AML-193 (cell line): ENCODE measurements at places on chromosomes 2 and 18.
A peak's percentile ranks its signal among the peaks of the same experiment; 100 is the strongest.

DNA sequence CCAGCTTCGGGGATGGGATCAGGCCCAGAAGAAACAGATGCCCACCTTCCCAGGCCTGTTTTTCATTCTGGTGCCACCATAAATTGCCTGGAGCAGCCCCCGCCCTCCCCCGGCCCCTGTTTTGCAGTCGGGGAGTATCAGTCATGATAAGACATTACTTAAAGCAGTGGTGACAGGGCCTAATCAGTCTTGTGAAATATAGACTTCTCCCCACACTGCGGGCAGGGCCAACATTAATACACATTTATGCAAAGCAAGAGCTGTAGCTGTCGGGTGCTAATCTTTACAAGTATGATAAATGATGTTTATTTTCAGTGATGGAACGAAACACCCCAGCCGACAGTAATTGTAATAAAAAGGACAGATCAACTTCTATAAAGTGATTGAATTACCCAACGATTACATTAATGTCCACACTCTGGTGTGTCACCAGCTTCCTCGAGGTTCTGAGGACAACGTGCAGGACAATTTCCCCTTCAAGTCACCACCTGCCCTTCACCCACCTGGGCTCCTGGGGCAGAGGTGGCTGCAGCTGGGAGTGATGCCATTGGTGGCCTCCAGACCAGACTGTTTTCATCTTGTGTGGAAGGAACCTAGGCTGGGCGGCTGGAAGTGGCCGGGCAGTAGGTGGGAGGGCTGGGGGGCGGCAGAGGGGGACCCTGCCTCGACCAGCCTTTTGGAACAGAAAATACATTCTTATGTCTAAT, 226.0 kb downstream of the TFCP2L1 start:
- DNase-seq: no peak

DNA sequence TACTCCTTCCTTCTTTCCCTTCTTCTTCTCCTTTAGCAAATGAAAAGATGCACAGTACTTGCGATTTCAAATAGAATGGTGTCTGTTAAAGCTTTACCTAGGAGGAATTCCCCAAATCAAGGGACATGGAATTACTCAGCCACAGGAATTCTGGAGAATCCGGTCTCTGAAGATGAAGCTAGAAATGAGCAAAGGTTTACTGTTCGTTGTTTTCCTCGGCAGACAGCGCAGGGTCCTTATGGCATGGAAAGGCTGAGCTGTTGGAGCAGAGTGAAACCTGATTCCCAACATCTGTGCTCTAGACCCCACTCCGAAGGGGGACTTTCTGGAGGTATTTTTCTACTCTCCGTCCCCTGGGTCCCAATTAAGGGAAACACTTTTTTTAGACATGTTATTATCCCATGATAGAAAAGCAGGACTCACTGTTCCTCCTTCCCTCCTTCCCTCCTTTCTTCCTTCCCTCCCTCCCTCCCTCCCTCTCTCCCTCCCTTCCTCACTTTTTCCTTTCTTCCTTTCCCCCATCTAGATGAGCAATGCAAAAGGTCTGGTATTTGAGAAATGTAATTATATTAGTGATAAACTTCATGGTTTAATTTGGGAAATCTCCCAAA, 47.1 kb downstream of the CDCA7 start:
- DNase-seq: no peak

- DNase-seq: peak; percentile 28
Measured at GRCh38 chr18:12659904-12660605, 2.1 kb upstream of the SPIRE1 start.

GRCh38 chr2:220893411-220893810, 678.7 kb downstream of the EPHA4 start:
- no peak for DNase-seq

GRCh38 chr2:102551329-102552096, 67.8 kb upstream of the SLC9A2 start:
- DNase-seq: no peak
